ENCODE measurements at places on chromosomes 7 and 10. TPM values are rescaled to one million over a fixed set of nuclear protein-coding genes. Genes with fewer than 3 reads are reported as not detected.

The SLC26A3 gene
- total RNA-seq = not detected

The COL13A1 gene
- total RNA-seq = not detected

The FKBP6 gene
- total RNA-seq = not detected

The NME8 gene
- not detected for total RNA-seq

The ACSM6 gene
- total RNA-seq = not detected

The NUTM2A gene
- total RNA-seq = 0.38 TPM
